ENCODE measurements at places on chromosomes 3 and 15.

- no peak for DNase-seq
These were observed 73.2 kb downstream of the PRICKLE2 start for GRCh38 chr3:64152086-64152485.

DNA sequence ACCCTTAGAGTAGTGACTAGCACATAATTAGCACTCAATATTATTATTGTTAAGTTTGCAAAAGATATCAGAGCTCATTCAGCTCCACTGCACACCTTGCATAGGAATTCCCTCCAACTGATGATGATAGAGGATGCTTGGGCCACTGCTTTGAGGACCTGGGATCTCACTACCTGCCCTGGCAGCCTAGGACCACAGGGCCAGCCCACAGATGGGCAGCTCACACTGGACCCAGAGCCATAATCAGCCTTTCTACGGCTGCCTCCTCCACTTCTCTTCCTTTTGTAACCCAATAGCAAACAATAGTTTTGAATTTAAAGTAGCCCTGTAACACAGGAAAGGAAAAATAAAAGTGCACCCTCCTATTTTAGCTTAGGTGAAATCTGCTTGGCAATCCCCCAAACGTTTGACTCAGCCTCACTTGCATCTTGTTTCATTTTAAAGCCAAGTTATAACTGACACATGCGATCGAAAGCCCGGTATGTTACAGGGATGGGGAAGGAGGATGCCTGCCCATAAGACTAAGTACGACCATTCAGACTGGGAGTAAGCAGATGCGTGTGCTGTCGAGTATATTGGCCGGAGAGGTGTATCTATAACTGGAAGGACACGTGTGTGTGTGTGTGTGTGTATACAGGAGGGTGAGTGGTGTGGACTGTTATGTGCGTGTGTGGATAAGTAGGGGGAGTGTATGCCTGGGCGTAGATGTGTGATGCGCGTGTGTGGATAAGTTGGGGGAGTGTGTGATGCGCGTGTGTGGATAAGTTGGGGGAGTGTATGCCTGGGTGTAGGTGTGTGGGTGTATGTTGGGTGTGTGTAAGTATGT lies 65.9 kb downstream of the CPN2 start:
- no peak for DNase-seq

- peak; percentile 31 for DNase-seq
These were observed 6.9 kb upstream of the FOXB1 start for GRCh38 chr15:59997070-59997701.

DNA sequence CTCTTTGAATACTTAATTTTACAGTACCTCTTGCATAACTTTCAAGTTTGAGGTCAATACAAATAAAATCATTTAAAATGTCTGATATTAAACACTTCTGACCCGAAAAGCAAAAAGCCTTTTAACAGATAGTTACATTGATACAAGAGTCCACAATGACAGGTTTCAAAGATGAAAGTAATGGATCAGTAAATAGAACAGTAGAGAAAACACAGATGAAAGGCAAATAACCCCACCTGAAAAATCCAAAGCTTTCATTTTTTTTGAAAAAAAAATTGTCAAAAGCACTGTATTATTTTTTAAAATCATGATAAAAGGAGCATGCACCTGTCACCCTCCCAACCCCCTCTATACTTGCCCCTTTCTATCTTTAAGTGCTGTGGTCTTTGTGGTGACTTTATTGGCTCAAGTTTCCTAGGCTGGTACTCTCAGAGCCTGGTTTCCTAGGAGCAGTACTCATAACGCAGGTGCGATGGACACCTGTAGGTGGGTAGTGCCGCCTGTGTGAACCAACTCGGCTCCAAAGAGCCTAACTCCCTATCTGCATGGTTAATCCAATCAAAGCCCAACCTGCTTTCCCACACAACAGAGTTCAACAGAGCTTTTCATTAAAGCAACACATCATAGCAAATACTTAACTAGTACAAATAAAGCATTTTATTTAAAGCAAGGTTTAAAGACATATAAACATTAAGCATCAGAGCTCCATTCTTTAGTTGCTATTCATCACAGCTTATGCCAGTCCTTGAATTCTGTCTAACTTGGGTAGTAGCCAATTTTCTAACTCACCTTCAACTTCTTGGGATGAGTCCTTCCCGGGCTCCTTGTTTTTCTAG lies 32.2 kb downstream of the LIPC start:
- DNase-seq, result no peak

DNA sequence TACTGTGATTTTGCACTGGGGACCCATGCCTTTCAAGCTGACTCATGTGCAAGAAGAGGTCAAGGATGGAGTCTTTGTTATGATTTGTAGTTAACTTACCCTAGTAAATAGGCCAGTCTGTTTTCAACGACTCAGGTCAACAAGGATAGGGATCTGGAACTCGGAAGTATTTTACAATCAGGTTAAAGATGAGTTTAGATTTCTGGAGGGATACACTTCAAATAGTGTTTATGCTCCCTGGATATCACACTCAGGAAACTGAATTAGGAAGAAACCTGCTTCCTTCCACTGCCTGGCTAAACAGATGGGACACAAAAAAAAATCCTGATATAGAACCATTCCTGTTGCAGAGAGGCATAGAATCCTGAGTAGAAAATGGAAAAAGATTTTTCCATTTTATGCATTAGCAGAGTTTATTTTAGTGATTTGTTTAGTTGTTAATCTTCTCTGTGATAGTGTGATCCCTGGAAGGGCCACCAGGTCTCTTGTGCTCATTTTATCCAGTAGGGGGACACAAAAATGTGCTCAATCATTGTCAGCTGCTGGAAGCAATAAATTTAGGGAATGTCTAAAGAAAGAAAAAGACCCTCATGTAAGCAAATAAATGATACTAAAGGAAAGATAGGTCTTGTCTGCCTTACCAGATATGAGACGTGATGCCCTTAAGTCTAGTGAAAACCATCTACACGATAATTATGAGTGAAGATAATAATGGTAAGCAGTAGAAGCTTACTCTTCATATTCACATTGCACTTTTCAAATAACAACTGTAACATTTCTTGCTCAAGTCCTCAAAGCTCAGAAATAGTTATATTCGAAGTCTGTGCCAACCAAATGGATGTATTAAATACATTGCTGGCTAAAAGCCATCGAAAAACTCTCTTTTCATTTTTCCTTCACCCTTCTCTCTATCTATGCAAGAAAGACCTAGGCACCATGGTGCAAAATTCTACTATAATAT lies 452.1 kb upstream of the KCNMB2 start:
- no peak for DNase-seq

- DNase-seq, result no peak
These were observed 34.2 kb upstream of the ACAD9 start for GRCh38 chr3:128845119-128845777.

GRCh38 chr3:171875923-171876412 lies 32.8 kb downstream of the TMEM212 start:
- DNase-seq, result no peak

- DNase-seq, result no peak
These were observed 4.1 kb upstream of the STAB1 start for GRCh38 chr3:52490939-52491526.

DNA sequence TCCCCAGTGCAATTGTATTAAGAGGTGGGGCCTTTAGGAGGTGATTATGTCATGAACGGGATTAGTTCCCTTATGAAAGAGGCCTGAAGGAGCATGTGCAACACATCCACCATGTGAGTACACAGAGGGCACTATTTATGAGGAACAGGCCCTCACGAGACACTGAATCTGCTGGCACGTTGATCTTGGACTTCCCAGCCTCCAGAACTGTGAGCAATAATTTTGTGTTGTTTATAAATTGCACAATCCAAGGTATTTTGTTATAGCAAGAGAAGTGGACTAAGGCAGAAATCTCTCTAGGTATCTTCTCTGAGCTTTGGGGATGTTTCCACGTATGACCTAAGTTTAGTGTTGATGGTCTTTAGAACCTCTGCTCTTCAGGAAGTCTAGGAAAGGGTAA lies 149.3 kb upstream of the CBLB start:
- DNase-seq, result no peak

DNA sequence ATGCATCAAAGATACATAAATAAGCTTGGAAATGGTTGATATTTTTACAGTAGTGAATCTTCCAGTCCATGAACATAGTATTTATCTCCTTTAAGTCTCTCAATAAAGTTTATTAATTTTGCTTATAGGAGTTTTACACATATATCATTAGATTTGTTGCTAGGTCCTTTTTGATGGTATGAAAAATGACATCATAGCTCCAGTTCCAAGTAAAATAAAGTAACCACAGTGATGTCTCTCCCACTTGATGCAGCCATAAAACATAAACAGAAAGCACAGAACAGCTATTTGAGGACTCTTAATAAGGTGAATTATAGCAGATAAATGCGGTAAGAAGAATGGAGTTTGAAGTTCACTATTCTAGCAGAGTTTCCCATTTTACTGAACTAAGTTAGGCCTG lies 20.8 kb downstream of the DMXL2 start:
- DNase-seq, result no peak

- no peak for DNase-seq
These were observed 16.5 kb downstream of the ST6GAL1 start for GRCh38 chr3:186946756-186947375.

- no peak for DNase-seq
These were observed 168.0 kb downstream of the SHOX2 start for GRCh38 chr3:157938154-157938779.

GRCh38 chr3:89908711-89909213 lies 801.3 kb downstream of the EPHA3 start:
- DNase-seq, result no peak

DNA sequence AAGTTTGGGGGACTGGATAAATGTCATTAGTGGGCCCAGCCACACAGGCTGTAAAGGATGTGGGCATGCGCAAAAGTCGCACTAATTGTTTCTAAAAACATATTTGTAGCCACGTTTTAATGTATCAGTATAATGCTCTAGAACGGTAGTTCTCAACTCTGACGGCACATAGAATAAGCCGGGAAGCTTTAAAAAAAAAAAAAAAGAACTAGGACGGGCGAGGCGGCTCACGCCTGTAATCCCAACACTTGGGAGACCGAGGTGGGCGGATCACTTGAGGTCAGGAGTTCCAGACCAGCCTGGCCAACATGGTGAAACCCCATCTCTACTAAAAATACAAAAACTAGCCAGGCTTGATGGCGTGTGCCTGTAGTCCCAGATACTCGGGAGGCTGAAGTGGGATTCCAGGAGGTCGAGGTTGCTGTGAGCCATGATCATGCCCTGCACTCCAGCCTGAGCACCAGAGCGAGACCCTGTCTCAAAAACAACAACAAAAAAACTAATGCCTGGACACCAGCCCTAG lies 618 bp upstream of the MON1A start:
- no peak for DNase-seq

DNA sequence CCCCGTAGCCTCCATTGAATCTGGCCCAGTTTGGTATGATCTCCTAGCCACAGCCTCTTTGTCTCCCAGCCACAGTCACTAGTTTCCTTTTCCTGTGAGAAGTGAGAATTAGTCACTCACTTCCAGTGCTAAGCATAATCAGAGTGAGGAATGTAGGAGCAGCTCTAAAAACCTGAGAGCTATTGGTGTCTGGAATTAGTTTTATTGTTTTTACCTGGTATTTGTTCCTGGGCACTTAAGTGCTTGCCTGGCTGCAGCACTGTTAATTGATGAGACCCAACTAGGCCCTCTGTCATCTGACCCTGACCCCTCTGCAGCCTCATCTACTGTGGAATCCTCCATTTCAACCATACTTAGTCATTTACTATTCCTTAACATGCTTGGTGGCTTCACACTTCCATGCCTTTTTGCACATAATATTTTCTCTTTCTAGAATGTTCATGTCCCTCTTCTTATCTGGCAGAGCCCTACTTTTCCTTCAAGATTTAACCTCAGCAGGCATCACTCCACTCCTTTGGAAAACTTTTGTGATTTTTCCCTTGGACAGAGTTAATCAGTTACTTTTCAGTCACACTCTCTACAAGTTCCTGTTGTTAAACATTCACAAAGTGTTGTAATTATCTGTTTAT lies 48.8 kb downstream of the PDE8A start:
- DNase-seq, result no peak

DNA sequence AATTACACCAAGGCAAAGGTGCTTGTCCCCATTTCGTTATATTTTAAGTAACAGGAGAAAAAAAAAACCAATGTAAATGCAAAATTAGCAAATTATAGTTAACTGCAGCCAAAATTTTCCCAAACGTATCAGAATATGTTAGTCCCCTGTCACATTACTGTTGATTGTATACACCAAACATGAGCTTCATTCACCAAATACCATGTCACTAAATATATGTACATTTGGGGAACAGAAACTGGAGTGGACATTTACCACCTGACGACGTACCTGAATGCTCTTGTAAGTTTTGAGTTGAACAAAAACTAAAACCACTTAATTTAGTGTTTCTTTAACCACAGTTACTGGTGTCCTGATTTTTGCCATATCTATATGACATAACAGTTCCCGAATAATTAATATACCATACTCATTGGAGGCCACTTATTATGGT lies 3.3 kb upstream of the FOXP1 start:
- DNase-seq, result no peak

DNA sequence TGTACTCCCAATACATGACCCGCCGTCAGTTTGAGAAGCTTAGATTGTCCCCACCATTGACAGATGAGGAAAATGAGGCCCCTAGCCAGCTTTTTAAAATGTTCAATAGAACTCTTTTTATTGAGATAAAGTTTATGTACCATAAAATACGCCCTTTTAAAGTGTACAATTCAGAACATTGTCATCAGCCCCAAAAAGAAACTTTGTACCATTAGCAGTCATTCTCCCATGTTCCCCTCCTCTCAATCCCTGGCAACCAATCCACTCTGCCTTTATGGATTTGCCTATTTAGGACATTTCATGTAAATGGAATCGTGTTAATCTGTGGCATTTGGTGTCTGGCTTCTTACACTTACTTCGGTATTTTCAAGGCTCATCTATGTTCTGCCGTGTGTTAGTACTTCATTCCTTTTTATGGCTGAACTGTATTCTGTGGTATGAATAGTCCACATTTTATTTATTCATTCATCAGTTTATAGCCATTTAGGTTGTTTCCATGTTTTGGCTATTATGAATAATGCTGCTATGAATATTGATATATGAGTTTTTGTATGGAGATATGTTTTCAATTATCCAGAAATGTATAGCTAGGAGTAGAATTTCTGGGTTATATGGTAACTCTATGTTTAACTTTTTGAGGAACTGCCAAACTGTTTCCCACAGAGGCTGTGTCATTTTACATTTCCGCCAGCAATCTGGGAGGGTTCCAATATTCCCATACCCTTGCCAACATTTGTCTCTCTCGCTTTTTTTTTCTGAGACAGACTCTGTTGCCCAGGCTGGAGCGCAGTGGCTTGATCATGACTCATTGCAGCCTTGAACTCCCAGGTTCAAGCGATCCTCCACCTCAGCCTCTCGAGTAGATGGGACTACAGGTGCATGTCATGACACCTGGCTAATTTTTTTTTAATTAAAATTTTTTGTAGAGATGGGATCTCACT lies 15.3 kb upstream of the PTPN23 start:
- no peak for DNase-seq

GRCh38 chr15:85899927-85900326 lies 105.2 kb upstream of the KLHL25 start:
- DNase-seq, result no peak
